ENCODE measurements at places on chromosomes 3 and 15.

- DNase-seq: no peak
Measured at GRCh38 chr15:67472957-67473356, 48.0 kb upstream of the C15orf61 start.

GRCh38 chr3:173008978-173009377 is 132.1 kb downstream of the SPATA16 start:
- DNase-seq: no peak

- DNase-seq: no peak
Measured at GRCh38 chr3:42602961-42603360, 2.5 kb downstream of the NKTR start.

DNA sequence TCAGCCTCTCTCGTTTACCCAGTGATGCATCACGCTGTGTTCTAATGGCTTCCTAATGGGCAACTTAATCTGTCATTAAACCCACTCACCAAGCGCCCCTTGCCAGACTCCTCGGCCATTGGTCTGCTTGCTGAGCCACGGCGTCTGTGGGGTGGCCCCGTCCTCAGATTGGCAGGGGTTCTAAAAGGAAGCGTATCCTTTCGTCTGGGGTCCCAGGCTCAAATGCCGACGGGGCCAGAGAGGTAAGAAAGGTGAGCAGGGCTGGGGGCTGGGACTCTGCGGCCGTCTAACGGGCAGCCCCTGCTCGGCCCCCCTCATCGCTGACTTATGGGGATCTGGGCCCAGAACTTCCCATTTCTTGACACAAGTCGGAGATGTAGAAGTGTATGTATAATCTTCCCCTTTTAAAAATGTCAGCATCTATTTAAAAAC is 315.1 kb upstream of the PROK2 start:
- no peak for DNase-seq

- DNase-seq: no peak
Measured at GRCh38 chr3:139988472-139989156, 53.6 kb downstream of the CLSTN2 start.

- no peak for DNase-seq
Measured at GRCh38 chr3:21505711-21506460, 245.1 kb downstream of the ZNF385D start.

GRCh38 chr3:27589795-27590194 is 105.6 kb upstream of the SLC4A7 start:
- no peak for DNase-seq

- DNase-seq: no peak
Measured at GRCh38 chr15:33963831-33964664, 4.2 kb upstream of the CHRM5 start.

DNA sequence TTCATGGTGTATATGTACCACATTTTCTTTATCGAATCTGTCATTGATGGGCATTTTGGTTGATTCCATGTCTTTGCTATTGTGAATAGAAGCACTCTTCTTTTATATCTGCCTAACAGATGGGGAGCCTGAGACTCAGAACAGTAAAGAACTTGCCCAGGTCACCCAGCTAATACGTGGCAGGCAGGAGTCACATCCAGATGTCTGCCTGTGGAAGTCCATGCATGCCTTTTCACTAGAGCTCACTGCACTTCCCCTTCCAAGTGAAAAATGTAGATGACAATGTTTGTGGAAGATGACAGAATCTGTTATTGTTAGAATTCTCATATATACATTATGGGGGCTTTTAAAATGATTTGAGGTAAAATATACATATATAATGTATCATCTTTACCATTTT is 165.0 kb downstream of the PDZRN3 start:
- no peak for DNase-seq

GRCh38 chr15:68197170-68197492 is 8.0 kb downstream of the CALML4 start:
- no peak for DNase-seq

GRCh38 chr3:105846809-105847208 is 22.0 kb downstream of the CBLB start:
- no peak for DNase-seq

DNA sequence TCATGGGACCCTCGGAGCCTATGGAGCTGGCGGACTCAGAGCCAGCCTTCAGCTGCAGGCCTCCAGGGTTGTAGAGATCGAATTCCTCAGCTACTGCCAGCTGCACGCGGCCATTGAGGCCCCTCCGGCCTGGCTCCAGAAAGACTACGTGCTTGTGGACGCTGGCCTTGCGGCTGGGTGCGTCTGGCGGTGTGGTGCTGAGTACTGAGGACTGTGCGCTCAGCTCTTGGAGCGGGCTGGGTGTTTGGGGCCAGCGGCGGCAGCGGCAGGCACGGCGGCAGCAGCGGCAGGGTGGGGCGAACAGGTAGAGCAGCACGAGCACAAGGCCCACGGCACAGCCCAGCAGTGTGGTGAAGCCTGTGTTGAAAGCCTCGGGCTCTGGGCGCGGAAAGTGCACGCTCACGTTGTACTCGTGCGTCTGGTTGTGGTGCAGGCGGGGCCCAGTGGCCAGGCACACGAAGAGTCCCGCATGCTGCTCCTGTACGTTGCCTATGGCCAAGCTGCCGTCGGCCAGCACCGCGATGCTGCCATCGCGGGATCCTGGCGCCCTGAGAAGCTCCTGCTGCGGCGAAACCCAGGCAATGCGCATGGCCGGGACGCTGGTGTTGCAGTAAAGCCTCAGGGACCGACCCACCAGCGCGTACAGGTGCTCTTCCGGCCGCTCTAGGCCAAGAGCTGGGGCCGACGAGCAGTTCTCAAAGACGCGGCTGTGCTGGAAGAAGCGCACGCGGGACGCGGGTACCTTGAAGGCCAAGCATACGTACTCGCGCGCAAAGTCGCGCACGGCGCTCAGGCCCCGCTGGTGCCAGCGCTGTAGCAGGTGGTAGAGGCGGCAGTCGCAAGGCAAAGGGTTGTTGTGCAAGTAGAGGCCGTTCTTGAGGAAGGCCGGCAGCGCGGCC is 1.3 kb downstream of the AMIGO3 start:
- no peak for DNase-seq
